Activated T-cell treated with anti-CD3 and anti-CD28 coated beads, Interleukin-2, amount 50 U/mL, for 1 hour (primary cell): ENCODE measurements at places on chromosomes 7 and 10.

GRCh38 chr10:54728511-54728910 is 72.5 kb downstream of the PCDH15 start:
- DNase-seq, result no peak

GRCh38 chr10:107434854-107435253 is 270.3 kb upstream of the SORCS1 start:
- DNase-seq, result no peak

- peak; percentile 13 for DNase-seq
Measured at GRCh38 chr7:44284216-44284615, 41.2 kb downstream of the CAMK2B start.

GRCh38 chr10:131923038-131923756 is 22.4 kb downstream of the PPP2R2D start:
- DNase-seq, result no peak

GRCh38 chr10:114173603-114173920 is 441 bp downstream of the CCDC186 start:
- no peak for DNase-seq

DNA sequence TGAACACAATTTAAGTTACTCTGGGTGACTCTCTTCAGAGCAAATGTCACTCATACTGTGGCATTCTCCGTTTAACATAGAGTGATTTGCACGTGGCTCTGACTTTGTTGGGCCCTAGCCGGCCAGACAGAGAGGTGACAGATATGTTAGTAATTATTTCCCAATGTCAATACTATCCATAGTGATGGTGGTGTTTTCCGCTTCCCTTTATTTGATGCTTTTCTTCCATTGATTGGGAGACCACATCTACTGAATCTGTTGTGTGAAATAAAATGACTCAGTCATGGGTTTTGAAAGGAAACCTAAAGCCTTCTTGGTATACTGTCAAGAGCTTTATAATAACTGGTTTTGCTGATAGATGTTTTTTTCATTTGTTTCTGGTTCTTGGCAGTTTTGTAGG is 7.4 kb downstream of the AVL9 start:
- no peak for DNase-seq

DNA sequence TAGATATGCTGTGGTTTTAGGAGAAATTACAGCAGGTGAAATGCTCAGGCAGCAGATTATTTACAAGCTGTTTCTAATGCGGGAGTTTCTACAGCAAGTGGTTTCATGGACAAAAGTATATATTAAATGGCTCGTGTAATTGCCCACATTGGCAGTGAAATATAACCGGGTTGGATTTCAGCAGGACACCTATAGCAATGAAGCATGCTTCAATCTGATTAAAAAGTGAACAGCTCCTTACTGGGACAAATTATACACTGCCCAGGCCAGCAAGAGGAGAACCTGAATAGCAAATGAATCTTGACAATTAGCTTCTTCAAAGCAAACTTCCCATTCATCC is 35.2 kb upstream of the LYZL1 start:
- no peak for DNase-seq

- DNase-seq, result no peak
Measured at GRCh38 chr7:125253452-125254190, 324.0 kb upstream of the POT1 start.

DNA sequence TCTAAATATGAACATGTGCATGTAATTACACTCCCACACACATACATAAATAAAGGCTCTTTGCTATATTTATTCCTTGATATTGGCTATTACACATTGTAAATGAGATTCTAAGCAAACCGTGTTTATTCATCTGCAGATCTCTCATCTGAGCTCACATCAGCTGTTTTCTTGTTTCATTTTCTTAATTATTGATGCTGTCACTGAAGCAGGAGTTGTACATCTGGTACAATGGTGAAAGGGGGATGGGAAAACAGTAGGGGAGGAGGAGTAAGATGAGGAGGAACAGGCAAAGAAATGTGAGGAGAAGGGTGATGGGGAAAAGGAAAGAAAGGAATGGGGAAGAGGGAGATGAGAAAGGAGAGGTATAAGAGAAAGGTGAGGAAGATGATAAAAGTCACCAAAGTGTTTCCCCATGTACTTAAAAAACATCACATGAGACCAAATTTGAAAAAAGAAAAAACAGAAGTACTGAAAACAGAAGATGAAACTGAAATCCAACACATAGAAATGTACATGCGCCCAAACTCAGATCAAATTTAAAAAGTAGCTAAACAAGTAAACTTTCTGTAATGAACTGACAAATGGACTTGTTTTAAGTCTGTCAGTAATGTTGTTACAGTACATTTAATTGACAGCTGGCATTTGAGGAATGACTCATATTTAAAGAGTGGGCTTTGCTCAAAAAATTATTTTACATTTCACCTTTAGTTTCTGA is 472.2 kb downstream of the ARL4A start:
- no peak for DNase-seq

DNA sequence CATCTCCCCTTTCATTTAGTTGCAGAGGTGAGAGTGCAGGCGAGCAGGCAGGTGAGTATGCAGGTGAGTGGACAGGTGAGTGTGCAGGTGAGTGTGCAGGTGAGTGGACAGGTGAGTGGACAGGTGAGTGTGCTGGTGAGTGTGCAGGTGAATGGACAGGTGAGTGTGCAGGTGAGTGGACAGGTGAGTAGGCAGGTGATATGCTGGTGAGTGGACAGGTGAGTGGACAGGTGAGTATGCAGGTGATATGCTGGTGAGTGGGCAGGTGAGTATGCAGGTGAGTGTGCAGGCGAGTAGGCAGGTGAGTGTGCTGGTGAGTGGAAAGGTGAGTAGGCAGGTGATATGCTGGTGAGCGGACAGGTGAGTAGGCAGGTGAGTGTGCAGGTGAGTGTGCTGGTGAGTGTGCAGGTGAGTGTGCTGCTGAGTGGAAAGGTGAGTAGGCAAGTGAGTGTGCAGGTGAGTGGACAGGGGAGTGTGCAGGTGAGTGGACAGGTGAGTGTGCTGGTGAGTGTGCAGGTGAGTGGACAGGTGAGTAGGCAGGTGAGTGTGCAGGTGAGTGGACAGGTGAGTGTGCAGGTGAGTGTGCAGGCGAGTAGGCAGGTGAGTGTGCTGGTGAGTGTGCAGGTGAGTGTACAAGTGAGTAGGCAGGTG is 165.6 kb downstream of the ADARB2 start:
- no peak for DNase-seq

- no peak for DNase-seq
Measured at GRCh38 chr10:20814116-20814515, 83.0 kb downstream of the NEBL start.

- no peak for DNase-seq
Measured at GRCh38 chr10:70135684-70136083, 3.1 kb upstream of the AIFM2 start.

- DNase-seq, result no peak
Measured at GRCh38 chr10:124186956-124187355, 93.6 kb upstream of the CHST15 start.

DNA sequence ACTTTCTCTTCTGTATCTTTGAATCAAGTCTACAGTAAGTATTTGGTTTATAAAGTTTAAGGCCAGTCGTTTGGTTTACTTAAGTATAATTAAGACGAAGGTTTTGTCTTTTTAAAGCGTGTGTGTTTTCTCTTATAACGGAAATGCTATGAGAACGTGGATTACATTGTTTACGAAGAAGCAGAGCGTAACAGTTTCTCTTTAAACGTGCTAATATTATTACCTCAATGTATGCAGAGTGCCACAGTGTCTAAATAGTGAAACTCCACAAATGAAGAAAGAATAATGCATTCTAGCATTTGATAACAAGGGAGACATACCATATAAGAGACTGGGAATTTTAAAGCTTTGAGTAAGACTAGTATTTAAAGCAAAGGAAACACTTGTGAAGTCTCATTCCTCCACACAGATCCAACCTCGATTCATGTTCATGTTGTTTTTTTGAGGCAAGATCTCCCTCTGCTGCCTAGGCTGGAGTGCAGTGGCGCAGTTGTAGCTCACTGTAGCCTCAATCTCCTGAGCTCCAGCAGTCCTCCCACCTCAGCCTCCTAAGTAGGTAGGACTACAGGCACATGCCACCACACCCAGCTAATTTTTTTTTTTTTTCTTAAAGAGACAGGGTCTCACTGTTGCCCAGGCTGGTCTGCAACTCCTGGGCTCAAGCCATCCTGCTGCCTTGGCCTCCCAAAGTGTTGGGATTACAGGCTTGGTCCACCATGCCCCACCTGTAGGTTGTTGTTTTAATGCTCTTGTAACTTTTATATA is 75.1 kb downstream of the ANKRD61 start:
- DNase-seq, result peak; percentile 46

DNA sequence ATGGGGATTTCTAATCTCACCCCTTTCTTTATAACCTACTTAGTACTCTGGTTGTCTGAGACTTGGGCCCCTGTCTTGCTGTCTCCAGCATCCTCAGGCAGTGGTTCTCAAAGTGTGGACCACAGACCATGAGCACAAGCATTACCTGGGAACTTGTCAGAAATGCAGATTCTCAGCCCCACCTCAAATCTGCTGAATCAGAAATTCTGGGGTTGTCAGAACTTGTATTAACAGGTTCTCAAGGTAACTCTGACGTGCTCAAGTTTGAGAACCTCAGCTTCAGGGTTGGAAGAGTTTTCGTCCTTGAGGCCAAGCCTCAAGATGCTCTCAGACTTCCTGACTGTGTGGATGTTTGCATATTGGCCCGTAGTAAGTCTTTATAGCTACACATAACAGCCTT is 97.4 kb downstream of the REEP3 start:
- no peak for DNase-seq

- no peak for DNase-seq
Measured at GRCh38 chr10:13437026-13437555, 89.0 kb upstream of the SEPHS1 start.

GRCh38 chr7:1951159-1951536 is 281.1 kb downstream of the ELFN1 start:
- no peak for DNase-seq

DNA sequence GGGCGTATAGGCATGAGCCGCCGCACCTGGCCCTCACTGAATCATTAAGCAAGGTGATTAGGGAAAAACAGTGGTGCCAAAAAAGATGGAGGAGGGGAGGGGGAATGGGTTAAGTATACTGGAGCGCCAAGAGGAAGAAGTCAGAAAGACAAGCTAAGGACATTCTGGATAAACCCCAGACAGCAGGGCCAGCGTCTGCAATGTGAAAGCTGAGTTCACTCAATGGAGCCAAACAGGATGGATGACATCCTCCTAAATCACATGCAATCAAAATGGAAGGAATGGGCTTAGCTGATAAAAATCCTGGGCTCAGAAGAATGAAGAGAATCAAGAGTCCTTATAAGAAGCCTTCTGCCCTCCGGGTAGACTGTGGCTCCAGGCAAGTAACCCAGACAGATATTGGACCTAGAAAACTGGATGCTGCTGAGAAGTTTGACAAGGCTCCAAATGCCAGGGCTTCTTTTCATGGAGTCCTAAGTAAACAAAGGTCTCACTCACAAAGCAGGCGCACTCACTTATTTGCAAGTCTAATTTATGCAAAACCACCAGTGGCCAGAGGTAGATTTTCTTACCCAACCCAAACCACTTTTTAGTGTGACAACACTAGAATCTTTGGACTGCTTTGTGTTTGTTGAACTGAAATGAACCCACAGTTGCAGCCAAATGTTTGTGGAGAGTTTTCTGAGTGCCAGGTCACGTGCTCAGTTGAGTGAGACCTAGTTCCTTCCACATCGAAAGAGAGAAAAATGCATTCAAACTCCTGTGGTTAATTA is 519.1 kb upstream of the AUTS2 start:
- DNase-seq, result no peak

DNA sequence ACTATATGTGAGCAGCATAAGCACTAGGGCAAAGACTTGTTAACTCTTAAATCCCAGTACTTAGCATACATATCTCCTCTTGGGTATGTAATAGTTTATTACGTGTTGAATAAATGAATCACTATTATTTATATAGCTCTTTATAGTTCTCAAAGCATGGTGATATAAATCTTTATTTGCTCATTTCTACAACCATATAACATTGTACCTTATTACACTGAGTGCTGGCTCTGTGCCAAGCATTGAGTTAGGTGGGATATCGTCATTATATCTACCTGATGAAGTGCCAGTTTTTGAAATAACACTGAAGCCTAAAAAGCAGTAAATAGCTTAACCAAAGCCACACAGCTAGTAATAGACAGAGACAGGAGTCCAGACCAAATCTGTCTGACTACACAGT is 27.9 kb downstream of the AHR start:
- DNase-seq, result no peak
